ENCODE measurements at places on chromosomes 13 and 19. TPM values are rescaled to one million over a fixed set of nuclear protein-coding genes. Genes with fewer than 3 reads are reported as not detected.

Gene CEBPA
- under 0.01 TPM for total RNA-seq

Gene C3
- total RNA-seq = 0.32 TPM

Gene SLC5A5
- total RNA-seq = not detected

Gene CLEC11A
- total RNA-seq = 27.4 TPM

Gene SPTBN4
- under 0.01 TPM for total RNA-seq

Gene JUND
- 80.2 TPM for total RNA-seq

Gene EDDM13
- total RNA-seq = 1.5 TPM

Gene PEAK3
- not detected for total RNA-seq

Gene CYP4F2
- not detected for total RNA-seq

Gene CASP14
- not detected for total RNA-seq

Gene FLT3
- total RNA-seq = not detected

Gene COL4A1
- 1,888 TPM for total RNA-seq

Gene DIAPH3
- 12.0 TPM for total RNA-seq

Gene CNMD
- not detected for total RNA-seq

Gene CEACAM20
- total RNA-seq = not detected

Gene LILRA5
- not detected for total RNA-seq
